ENCODE measurements at places on chromosomes 3 and 15.

GRCh38 chr3:76138921-76139320 is 353.6 kb upstream of the ZNF717 start:
- DNase-seq, result no peak

GRCh38 chr3:96806341-96806740 is 8.1 kb upstream of the EPHA6 start:
- no peak for DNase-seq

GRCh38 chr15:41105348-41106334 is 10.4 kb downstream of the INO80 start:
- DNase-seq, result no peak

- DNase-seq, result no peak
Measured at GRCh38 chr3:43892526-43892925, 201.8 kb downstream of the ABHD5 start.

DNA sequence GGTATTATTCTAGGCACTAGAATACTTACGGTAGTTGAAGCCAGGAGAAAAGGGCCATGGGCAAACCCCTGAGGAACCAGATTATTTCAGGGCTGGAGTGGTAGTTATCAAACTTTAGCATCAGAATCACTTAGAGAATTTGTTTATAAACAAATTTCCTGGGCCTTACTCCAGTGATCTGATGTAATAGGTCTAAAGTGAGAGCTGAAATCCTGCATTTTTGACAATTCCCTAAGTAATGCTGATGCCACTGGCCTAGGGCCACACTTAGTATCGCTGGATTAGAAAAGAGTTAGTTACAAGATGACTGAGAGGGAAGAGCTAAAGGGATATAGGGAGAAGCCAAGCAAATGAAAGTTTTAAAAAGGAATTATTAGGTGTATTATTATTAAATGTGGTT is 412.5 kb upstream of the THRB start:
- no peak for DNase-seq

Data from activated T-helper 1 cell treated with anti-CD3 and anti-CD28 coated beads, Interleukin-2, amount 50 U/mL, for 16 hours (primary cell).